ENCODE measurements at places on chromosomes 16 and 17. TPM values are rescaled to one million over a fixed set of nuclear protein-coding genes. Genes with fewer than 3 reads are reported as not detected.

Gene ANKFY1
- total RNA-seq = 65.0 TPM

Gene TBC1D28
- total RNA-seq = not detected

Gene PRAC2
- not detected for total RNA-seq

Gene MT1G
- total RNA-seq = not detected

Gene MRM1
- 12.7 TPM for total RNA-seq

Gene KRTAP2-3
- not detected for total RNA-seq

Gene PRSS53
- total RNA-seq = 11.1 TPM

Gene SMPD3
- total RNA-seq = 0.27 TPM

Gene USP43
- 0.10 TPM for total RNA-seq

Gene NBR1
- total RNA-seq = 88.0 TPM

Gene ACBD4
- 39.4 TPM for total RNA-seq

Gene KIF2B
- total RNA-seq = not detected

Gene STAT5B
- 149 TPM for total RNA-seq

Gene NIP7
- 33.0 TPM for total RNA-seq

Gene PARN
- 49.7 TPM for total RNA-seq

Gene P2RX5
- total RNA-seq = 23.7 TPM
